ENCODE measurements at places on chromosomes 2 and 18.

GRCh38 chr2:133504566-133505505, 63.4 kb downstream of the NCKAP5 start:
- no peak for DNase-seq

DNA sequence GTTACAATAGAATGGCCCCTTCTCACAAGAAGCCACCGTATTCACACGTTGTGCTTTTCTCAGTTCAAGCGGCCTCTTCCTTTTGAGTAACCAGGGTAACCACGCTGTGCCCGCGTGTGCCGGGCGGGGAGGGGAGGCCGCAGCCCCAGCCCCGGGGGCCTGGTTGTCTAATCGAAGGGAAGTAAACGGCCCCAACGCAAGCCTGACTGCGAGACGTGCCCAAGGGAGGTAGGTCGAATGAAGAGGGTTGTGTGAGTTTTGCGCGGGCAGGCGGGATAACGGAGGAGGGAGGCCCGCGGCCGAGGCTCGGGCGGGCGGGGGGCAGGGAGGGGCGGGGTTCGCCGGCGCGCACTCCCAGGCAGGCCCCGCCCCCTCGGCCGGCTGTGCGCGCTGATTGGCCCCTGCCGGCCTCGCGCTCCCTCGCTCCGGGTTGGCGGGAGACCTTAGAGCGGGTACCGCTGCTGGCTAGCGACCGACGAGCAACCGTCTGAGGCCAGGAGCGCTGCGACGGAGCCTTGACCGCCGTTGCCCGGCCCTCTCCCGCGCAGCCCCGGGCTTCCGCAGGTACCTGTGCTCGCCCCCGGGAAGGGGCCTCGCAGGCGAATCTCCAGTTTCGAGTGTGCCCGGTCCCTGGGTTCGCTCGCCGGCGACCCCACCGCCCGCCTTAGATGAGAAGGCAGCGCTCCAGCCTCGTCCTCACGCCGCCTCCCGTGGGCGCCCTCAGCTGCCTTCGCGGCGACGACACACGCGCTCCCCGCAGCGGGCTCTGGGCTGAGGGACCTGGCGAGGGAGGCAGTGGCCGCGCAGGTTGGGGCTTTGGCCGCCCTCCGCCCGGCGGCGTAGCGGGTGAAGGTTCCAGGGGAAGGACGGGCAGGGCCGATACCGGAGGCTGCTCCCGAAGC, at the start of gene SPDYA:
SPDYA (plus strand) TSS at position 451 of the 902 bp plus-strand sequence. CDS start 5,181 bp downstream, outside the sequence.
- DNase-seq = peak; percentile 15

DNA sequence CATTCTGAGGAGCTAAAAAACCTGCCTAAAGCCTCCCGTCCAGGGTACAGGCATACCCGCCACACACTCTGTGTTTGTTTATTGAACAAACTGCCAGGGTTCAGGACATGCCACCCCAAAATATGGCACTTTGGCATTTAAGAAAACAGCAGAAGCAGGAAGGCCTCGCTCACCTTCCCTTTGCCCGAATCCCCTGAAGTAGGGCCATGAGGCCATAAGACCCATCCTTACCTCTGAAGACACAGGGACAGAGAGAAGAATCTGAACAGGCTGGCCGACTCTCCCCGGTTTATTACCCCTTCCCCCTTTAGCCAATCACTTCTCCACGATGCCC, 1.7 kb upstream of the NEURL3 start:
- DNase-seq = no peak

DNA sequence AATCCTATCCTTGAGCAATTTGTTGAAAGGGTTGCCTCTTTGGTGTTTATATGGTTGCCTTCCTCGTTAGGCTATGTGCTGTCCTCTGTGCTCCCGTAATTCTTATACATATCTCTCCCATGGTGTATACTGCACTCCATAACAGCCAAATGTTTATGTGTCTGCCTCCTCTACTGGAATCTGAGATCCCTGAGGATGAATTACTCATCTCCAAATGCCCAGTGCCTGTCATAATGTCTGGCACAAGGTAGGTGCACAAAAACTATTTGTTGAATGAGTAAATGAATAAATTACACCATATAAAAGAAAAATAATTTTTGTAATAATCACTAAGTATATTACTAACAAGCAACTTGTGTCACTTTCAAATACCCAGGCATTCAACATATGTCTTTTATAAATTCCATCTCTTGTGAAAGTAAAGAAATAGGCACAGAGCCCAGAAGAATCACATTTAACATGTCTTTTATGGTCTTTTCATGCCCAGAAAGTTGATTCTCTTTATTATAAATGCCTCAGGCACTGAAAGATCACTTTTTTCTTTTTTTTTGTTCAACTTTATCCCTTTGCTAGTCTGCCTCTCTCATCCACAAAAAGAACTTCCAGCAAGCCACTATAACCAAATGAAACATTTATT, 164.9 kb downstream of the CCDC148 start:
- DNase-seq = no peak

DNA sequence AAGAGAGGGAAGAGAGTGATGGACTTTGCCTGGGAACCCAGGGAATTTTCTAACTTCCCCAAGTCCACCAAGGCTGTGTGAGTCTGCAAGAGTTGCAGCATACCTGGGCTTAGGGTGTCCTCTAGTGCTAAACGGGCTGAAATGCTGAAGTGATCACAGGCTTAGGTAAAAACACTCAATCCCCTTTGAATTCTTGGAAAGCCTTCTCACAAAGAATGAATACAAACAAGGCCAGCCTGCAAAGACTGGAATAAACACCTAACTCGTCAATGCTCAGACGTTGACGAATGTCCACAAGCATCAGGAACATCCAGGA, 30.0 kb upstream of the BMP10 start:
- no peak for DNase-seq

Data from cortex of kidney (tissue), 1 donor.